ENCODE measurements at places on chromosomes 4 and X. TPM values are rescaled to one million over a fixed set of nuclear protein-coding genes. Genes with fewer than 3 reads are reported as not detected.

The UGT8 gene
- total RNA-seq, result 0.56 TPM

The NBDY gene
- 34.2 TPM for total RNA-seq

The DUSP21 gene
- total RNA-seq, result not detected

The SPANXN4 gene
- not detected for total RNA-seq

The CRLF2 gene
- 0.48 TPM for total RNA-seq

The CLCN4 gene
- 0.35 TPM for total RNA-seq

The FAAH2 gene
- total RNA-seq, result 14.4 TPM

DNA sequence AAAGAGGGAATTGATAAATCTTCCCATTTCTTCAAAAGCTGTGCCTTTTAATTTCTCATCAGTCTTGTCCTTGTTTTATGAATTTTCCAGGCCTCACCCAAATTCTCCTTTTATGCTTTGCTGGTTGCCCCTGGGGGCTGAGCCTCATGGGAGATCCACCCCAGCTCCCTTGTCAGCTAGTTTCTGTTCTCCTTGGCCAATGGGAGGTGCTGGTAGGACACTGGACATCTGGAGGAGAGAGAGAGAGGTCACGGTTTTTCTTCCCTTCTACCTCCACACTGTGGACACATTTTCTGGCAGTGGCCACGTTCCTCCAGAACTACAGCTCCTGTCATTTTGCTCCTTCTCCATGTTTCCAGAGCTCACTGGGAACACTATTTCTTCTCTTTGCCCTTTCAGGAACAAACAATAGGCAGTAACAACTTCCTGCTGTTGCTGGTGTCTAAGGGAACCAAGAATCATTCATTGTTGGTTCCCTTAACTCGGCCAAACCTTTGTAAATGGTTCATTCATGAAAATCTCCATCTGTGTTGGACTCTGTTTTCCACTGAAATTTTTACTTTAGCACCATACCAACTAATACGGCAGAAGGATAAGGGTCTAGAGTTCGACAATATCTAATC lies 334.5 kb downstream of the GPAT3 start:
- H3K4me1 ChIP-seq, result no peaks in the 10 kb centered on the region
- no peak for DNase-seq
- H3K4me3 ChIP-seq, result no peak overlapping the region
- no peaks in the 10 kb centered on the region for H3K27me3 ChIP-seq
- H3K27ac ChIP-seq, result no peak overlapping the region
- no peaks in the 10 kb centered on the region for H3K36me3 ChIP-seq

- no peak overlapping the region for H3K27ac ChIP-seq
- H3K4me1 ChIP-seq, result no peaks in the 10 kb centered on the region
- no peak overlapping the region for H3K4me3 ChIP-seq
- H3K27me3 ChIP-seq, result no peaks in the 10 kb centered on the region
- DNase-seq, result no peak
Observed at GRCh38 chr4:77566148-77566547, 39.5 kb upstream of the CXCL13 start.

DNA sequence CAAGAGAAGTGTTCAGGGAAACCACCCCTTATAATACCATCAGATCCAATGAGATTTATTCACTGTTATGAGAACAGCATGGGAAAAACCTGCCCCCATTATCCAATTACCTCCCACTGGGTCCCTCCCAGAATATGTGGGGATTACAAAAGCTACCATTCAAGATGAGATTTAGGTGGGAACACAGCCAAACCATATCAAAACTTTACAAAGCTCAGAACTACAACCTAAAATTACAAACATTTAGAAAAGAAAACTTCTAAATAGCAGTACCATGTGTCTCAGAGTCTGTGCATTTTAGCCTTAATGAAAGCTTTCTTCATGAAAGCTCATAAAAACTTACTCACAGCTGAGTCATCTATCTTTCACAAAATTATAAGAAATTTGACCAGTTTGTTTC lies 1442.8 kb upstream of the PCDH7 start:
- H3K4me3 ChIP-seq, result no peak overlapping the region
- H3K4me1 ChIP-seq, result no peaks in the 10 kb centered on the region
- H3K36me3 ChIP-seq, result no peaks in the 10 kb centered on the region
- H3K27ac ChIP-seq, result no peak overlapping the region
- no peak for DNase-seq

DNA sequence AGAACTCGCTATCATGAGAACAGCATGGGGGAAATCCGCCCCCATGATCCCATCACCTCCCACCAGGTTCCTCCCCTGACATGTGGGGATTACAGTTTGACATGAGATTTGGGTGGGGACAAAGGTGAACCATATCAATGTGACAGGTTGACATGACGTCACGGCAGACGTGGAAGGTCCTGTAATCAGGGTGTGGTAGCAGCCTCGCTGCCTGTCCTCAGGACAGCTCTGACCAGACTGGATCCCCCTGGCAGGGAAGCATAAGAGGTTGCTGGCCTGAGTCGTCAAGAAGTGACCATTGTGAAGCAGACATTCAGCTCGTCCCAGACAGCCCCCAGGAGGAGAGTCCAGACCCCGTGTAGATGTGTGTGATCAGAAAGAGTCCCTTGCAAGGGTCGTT lies 104.6 kb downstream of the TNIP2 start:
- DNase-seq, result no peak
- H3K27ac ChIP-seq, result no peak overlapping the region
- H3K4me1 ChIP-seq, result no peaks in the 10 kb centered on the region
- no peak overlapping the region for H3K4me3 ChIP-seq
- H3K27me3 ChIP-seq, result no peaks in the 10 kb centered on the region

DNA sequence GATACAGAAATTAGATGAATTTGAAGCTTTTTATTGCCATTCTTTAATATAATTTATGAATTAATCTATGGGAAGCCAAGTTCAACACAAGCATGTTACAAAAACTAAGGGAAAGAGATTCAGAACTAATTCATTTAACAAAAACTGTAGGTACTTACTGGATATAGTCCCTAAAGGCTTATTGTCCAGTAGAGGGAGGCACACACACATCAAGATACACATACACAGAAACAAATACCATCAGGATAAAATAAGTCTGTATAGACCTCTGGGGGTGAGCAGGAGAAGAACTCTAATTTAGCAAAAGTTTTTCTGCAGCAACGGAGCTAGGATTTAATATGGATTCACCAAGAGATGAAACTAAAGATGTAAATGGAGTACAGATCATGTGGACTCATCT lies 83.0 kb upstream of the IL13RA1 start:
- H3K4me1 ChIP-seq, result no peaks in the 10 kb centered on the region
- H3K27ac ChIP-seq, result no peak overlapping the region

DNA sequence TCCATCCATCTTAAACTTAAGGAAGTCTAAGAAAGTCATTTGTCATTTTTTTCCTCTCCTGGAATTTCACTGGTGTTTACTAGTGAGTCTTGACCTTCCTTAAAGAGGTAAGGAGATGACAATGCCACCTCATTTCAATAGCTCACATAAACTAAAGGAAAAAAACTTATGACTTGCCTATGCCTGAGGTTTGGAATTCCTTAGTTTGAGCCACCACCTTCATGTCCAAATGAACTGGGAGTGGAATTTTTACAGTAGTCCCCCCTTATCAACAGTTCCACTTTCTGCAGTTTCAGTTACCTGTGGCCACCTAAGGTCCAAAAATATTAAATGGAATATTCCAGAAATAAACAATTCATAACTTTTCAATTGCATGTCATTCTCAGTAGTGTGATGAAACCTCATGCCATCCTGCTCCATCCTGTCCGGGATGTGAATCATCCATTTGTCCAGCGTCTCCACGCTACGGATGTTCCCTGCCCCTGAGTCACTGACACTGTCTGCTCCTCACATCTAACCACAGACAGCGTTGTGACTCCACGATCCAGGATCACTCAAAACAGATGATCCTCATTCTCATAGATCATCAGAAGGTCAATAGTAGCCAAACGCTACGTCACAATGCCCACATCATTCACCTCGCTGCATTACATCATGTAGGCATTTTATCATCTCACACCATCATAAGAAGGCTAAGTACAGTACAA lies 177.4 kb downstream of the SH3KBP1 start:
- no peak overlapping the region for H3K27ac ChIP-seq
- DNase-seq, result no peak
- H3K4me1 ChIP-seq, result peaks cover 20% of the 10 kb centered on the region
- peaks cover 15% of the 10 kb centered on the region for H3K36me3 ChIP-seq
- H3K27me3 ChIP-seq, result no peaks in the 10 kb centered on the region
- no peak overlapping the region for H3K4me3 ChIP-seq

- no peaks in the 10 kb centered on the region for H3K36me3 ChIP-seq
- no peak overlapping the region for H3K27ac ChIP-seq
- peaks cover 2% of the 10 kb centered on the region for H3K27me3 ChIP-seq
- no peak overlapping the region for H3K4me3 ChIP-seq
Observed at GRCh38 chrX:140104760-140105159, 139.4 kb upstream of the CXorf66 start.

All from T-cell (primary cell).